ENCODE measurements at places on chromosomes 3 and 15.

- DNase-seq: no peak
Measured at GRCh38 chr3:139987908-139988307, 52.9 kb downstream of the CLSTN2 start.

- DNase-seq: no peak
Measured at GRCh38 chr3:38331257-38332022, 15.1 kb upstream of the XYLB start.

DNA sequence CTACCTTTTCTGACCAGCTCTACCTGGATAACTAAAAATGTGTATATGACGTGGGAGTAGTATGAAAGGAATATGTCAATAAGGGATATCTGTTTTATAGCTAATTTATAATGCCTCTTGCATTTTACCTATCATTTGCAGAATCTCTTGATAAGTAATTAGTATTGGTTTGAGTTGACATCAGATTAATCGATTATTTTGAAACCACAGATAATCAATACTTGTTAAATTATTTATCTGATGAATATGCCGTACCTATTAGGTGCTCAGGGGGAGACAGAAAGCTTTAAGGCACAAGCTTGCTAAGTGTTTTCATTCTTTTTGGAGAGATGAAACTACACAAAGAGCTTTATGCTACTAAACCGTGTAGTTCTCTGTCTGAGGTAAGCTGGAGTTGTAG lies 24.3 kb downstream of the NR1D2 start:
- DNase-seq: no peak

- DNase-seq: no peak
Measured at GRCh38 chr3:157231071-157231470, 71.1 kb upstream of the CCNL1 start.

DNA sequence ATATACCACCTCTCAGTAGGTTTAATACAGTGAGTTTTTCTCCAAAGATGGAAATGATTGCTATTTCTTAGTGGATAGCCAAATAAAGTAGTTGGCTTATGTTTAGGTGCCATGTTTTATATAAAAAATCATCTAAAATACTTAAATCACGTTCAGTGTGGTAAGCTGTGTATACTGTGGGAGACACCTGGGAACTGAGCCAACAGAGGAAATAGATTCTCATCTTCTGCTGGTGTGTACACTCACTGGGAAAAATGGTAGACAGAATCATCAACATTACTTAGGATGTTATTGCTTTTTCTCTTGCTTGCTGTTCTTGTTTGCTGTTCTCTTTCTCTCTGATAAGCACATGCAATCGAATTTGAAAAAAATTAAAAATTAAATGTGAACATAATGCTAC lies 112.6 kb upstream of the MB21D2 start:
- DNase-seq: no peak

- no peak for DNase-seq
Measured at GRCh38 chr15:60682115-60682514, 203.2 kb upstream of the ICE2 start.

DNA sequence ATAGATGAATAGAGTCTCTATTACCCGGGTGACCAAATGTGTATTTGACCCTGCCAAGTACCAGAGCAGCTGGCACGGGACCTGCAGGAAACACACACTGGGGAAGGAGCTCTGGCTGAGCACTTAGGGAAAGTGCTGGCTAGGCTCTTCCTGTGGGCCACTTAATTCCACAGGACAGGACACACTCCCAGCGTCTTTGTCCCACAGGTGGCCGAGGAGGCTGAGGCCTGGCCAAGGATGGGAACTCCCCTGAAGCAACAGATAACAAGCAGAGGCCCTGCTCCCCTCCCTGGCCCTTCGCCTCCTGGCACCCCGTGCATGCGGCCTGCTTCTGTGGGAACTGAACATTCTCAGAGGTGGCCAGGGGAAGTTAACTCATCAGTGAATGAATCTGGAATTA lies 180.8 kb downstream of the ATP10A start:
- DNase-seq: no peak
